Hair follicular keratinocyte (primary cell): ENCODE measurements at places on chromosomes 5 and 9. TPM values are rescaled to one million over a fixed set of nuclear protein-coding genes. Genes with fewer than 3 reads are reported as not detected.

The SCGB3A2 gene
- total RNA-seq, result not detected in 2 replicates

The STC2 gene
- 63.4 and 110 TPM in 2 replicates for total RNA-seq

The CKMT2 gene
- total RNA-seq, result not detected in 2 replicates

The IQGAP2 gene
- total RNA-seq, result not detected in 2 replicates

The ST8SIA4 gene
- total RNA-seq, result 0.08 and 0.76 TPM in 2 replicates

The CYLC2 gene
- total RNA-seq, result not detected in 2 replicates

The ELOVL7 gene
- total RNA-seq, result 8.1 and 13.5 TPM in 2 replicates

The OBP2B gene
- not detected in 2 replicates for total RNA-seq

The WDR41 gene
- total RNA-seq, result 78.7 and 130 TPM in 2 replicates

The GABRA1 gene
- not detected in 2 replicates for total RNA-seq

The CCIN gene
- total RNA-seq, result not detected in 2 replicates

The ADAM19 gene
- total RNA-seq, result 9.3 and 15.2 TPM in 2 replicates

The COL23A1 gene
- total RNA-seq, result 0.16 TPM in 1 of 2 replicates, not detected in the other

The HRCT1 gene
- 0.68 and 1.0 TPM in 2 replicates for total RNA-seq

The WDR38 gene
- total RNA-seq, result not detected in 2 replicates

The ANP32B gene
- 26.6 and 32.1 TPM in 2 replicates for total RNA-seq

The TMEM252 gene
- not detected in 2 replicates for total RNA-seq

The LRRC19 gene
- total RNA-seq, result 0.23 TPM in 1 of 2 replicates, not detected in the other

The GPR21 gene
- 0.08 and 0.47 TPM in 2 replicates for total RNA-seq

The DOK3 gene
- total RNA-seq, result 0.53 and 0.55 TPM in 2 replicates

The CBY3 gene
- total RNA-seq, result not detected in 2 replicates

The OSMR gene
- 27.3 and 42.9 TPM in 2 replicates for total RNA-seq

The NME5 gene
- not detected in 2 replicates for total RNA-seq
